ENCODE measurements at places on chromosomes 7 and 10. TPM values are rescaled to one million over a fixed set of nuclear protein-coding genes. Genes with fewer than 3 reads are reported as not detected.
A peak's percentile ranks its signal among the peaks of the same experiment; 100 is the strongest.

DNA sequence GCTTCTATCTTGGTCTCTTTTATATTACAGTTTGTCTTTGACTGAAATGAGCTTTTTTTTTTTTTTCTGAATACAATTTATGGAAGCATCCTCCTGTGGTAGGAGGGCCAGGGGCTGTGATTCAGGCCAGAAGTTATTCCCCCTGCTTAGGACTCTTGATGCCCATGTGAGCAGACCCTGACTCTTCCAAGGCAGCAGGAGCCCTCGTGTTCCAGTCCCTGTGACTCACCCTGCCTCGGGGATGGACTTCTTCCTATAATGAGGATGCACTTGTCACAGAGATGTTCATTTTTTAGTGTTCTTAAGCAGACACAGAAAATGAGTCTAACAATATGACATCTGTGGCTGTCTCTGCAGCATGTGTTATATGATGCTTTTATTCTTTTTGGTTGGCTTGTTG is 1293.7 kb upstream of the AUTS2 start:
- no peak for DNase-seq

GRCh38 chr10:59713196-59713821 is 3.7 kb upstream of the SLC16A9 start:
- no peak for DNase-seq

DNA sequence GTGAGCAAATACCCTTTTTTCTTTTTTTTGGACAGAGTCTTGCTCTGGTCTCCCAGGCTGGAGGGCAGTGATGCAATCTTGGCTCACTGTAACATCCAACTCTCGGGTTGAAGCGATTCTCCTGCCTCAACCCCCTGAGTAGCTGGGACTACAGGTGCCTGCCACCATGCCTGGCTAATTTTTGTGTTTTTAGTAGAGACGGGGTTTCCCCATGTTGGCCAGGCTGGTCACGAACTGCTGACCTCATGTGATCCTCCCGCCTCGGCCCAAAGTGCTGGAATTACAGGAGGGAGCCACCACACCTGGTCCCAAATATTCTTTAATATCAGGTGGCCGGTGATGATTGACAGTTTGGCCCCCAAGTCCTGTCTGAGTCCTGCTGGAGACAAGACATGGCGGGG is 6.6 kb downstream of the LAT2 start:
- DNase-seq = no peak

DNA sequence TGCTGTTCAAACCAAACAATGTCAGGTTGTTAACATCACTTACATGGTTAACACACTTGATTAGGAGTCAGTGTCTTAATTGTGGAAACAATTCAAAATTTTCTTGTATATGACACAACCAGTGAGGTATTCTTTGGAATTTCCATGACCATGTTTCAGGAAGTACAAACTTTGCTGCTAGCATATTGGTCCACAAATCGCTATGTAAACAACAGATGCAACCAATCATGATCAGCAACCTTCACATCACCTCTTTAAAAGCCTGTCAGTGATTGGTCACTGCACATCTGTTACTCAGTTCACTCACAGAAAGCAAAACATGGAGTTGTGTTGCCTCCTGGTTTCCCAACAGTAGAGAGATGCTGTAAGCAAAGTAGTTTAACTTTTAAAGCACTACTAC is 108.9 kb upstream of the FAM3C start:
- DNase-seq = peak; percentile 68

GRCh38 chr7:44633254-44634186 is 27.1 kb downstream of the OGDH start:
- DNase-seq = peak; percentile 80

DNA sequence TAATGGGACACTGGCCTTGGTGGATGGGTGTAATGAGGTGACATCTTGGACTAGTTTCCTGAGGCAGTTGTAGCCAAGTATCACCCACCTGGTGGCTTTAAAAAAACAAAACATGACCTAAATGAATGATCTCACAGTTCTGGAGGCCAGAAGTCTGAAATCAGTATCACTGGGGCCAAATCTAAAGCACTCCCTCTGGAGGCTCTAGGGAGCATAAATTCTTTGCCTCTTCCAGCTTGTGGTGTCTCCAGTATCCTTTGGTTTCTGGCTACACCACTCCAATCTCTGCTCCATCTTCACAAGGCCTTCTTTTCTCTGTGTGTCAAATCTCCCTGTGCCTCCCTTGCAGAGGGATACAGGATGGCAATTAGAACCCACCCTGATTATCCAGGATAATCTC is 342.9 kb downstream of the CALN1 start:
- DNase-seq = no peak

DNA sequence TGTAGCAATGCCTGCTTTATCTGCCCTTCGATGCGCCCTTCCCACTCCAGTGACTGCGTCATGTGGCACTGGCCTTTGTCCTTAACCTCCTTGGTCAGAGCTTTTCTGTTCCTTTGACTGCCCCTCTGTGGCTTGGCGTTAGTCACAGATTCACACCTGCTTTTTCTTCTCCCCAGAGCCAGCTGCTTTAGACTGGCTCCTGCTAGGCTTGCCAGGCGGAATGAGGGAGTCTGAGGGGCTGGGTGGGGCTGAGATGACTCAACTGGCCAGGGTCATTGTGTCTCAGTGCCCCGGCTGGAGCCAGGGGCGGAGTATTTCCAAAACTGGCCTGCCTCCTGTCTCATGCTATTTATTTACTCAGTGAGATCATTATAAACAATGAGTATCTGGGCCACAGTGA is 194.1 kb downstream of the EMX2 start:
- peak; percentile 38 for DNase-seq

- no peak for DNase-seq
Observed at GRCh38 chr7:130272381-130273080, 5.9 kb downstream of the CPA2 start.

DNA sequence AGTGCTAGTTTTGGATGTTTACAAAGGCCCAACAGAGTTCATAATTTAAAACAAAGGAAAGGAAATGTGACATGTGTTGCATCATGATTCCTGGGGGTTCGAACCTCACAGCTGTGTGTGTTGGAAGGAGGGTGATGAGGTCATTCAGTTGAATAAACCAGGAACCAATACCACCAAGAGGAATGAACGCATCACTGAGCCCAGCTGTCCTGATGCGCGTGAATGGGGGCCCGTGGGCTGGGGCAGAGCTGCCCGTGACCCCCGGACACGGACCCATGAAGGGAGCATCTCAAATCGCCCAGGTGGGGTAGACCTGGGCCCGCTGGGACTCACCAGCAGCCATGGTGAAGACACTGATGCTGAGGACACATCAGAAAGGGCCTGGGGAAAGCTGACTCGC is 33.0 kb downstream of the BRI3 start:
- no peak for DNase-seq

DNA sequence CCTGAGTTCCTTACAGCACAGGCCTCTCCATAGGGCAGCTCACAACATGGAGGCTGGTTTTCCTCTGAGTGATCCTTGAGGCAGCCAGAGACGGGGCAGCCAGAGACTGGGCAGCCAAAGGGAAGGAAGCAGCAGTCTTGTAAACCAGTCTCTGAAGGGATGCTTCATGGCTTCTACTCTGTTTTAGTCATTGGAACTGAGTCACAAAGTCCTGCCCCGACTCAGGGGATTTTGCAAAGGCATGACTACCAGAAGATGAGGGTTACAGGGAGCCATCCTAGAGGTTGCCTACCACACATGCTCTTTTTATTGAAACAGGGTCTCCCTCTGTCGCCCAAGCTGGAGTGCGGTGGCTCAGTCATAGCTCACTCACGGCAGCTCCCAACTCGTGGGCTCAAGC is 44.4 kb upstream of the COMMD3 start:
- DNase-seq = no peak

GRCh38 chr7:99014113-99014985 is 129.6 kb downstream of the SMURF1 start:
- DNase-seq = no peak

GRCh38 chr10:43377424-43377883 is 6.0 kb downstream of the FXYD4 start:
- DNase-seq = no peak

GRCh38 chr10:58638388-58638787 is 125.7 kb downstream of the BICC1 start:
- no peak for DNase-seq

GRCh38 chr10:351770-352334 is 216.6 kb downstream of the ZMYND11 start:
- no peak for DNase-seq

- no peak for DNase-seq
Observed at GRCh38 chr10:11605807-11606408, 5.5 kb downstream of the USP6NL start.

DNA sequence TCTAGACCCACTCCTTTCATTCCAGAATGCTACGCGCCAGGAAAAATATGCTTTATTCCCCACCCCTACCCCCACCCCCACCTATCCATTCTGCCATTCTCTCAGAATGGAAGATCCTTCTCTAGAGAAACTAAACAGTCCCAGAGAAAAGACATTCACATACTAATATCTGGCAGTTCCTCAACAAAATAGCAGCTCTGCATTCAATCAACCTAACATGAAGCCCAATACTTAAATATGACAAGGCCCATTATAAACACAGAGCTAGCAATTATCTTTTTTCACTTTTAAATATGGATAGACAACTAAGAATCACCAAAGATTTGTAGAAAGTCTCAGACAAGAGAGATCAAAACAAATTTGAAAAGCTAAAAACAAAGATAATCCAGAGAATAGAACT is 16.4 kb downstream of the CACUL1 start:
- DNase-seq = no peak

GRCh38 chr7:8189625-8190024 is 72.3 kb downstream of the ICA1 start:
- DNase-seq = no peak

DNA sequence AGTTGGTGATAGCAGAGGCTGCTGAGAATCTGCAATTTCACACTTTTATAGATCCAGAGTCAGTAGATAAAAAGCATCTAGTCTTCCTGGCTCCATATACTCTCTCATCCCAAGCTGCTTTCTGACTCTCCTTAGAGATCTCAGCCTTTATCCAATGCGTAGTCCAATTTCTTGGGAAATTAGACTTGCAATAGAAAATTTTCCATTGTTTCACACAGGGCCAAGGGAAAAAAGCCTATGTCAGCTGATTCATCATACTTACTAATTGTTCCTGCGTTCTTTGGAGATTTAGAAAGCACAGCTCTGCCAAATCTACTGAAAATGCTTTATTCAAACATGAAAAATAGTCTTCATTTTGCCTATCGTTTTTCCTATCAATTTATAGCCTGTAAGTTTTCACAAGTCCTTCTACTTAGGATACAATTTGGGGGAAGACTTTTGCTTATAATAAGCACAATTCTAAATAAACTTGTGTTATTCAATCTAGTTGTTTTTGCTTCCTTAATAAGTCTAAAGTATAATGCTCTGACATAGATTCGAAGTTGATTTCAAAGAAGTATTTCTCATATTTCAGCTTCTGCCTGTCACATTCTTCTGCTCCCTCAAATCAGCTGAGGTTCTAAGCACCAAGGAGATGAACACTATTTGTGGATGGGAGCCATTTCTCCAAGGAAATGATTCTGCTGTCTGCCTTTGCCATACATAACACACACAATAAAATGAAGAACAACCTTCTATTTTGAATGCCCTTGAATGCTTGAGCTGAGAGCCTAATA is 165.4 kb downstream of the ADAM12 start:
- no peak for DNase-seq

- no peak for DNase-seq
Observed at GRCh38 chr7:36006636-36007229, 146.3 kb upstream of the EEPD1 start.

GRCh38 chr7:131149429-131149773 is 178.3 kb upstream of the MKLN1 start:
- no peak for DNase-seq

GRCh38 chr10:122678266-122678665 is 21.4 kb downstream of the C10orf120 start:
- DNase-seq = no peak

DNA sequence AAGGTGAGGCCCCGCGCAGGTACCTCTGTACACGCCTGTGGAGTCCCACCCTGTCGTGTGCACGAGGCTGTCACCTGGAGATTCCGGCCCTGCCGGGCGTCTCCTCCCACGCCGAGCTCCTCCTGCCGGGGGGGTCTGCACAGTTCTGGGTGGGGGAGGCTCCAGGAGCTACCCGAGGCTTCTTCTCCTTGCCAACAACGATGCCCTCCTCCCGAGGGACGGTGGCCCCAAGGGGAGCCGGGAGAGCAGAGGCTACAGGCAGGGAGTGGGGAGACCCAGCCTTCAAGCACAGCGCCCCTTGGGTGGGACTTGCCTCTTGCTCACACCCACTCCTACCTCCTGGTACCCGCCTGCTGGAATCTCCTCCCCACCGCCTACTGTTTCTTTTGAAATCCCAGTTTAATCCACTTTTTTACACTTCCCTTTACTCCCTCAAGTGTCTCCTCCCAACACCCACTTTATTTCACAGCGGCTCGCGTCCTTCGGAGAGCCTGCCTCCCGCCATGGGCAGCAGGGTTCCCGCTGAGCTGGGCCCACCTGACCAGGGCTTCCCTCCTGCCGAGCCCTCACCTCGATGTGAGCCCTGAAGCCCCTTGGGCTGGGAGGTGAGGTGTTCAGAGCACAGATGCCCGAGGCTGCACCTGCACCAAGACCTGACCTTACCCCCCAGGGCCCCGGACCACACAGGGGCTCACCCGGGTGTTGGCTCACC is 338.1 kb downstream of the DNAJB6 start:
- DNase-seq = no peak

GRCh38 chr7:134546955-134547354 is 2.0 kb upstream of the AKR1B15 start:
- no peak for DNase-seq

The ENO4 gene
- total RNA-seq = not detected

The CDH23 gene
- under 0.01 TPM for total RNA-seq

The LEP gene
- not detected for total RNA-seq

The LBX1 gene
- not detected for total RNA-seq

The CAV2 gene
- 81.7 TPM for total RNA-seq

The SPACDR gene
- not detected for total RNA-seq

The HKDC1 gene
- total RNA-seq = 42.0 TPM

The CYP2E1 gene
- 0.17 TPM for total RNA-seq

The EPDR1 gene
- 39.3 TPM for total RNA-seq

The LIPN gene
- not detected for total RNA-seq

The UNCX gene
- total RNA-seq = 0.65 TPM

All from epithelial cell of proximal tubule (primary cell).